ENCODE measurements at places on chromosomes 4 and X. TPM values are rescaled to one million over a fixed set of nuclear protein-coding genes. Genes with fewer than 3 reads are reported as not detected.

The NDST3 gene
- total RNA-seq, result not detected

The CXCL1 gene
- total RNA-seq, result 8.4 TPM

The TRIM60 gene
- not detected for total RNA-seq

The C4orf50 gene
- total RNA-seq, result 0.13 TPM

The SSX7 gene
- total RNA-seq, result not detected

The SSX4B gene
- total RNA-seq, result not detected

The FOXP3 gene
- total RNA-seq, result 0.21 TPM

The RAB39B gene
- total RNA-seq, result 0.13 TPM

Data from colonic mucosa (tissue), 4 donors.